Effector CD4-positive, alpha-beta T cell (primary cell): ENCODE measurements at places on chromosomes 6 and 20.

DNA sequence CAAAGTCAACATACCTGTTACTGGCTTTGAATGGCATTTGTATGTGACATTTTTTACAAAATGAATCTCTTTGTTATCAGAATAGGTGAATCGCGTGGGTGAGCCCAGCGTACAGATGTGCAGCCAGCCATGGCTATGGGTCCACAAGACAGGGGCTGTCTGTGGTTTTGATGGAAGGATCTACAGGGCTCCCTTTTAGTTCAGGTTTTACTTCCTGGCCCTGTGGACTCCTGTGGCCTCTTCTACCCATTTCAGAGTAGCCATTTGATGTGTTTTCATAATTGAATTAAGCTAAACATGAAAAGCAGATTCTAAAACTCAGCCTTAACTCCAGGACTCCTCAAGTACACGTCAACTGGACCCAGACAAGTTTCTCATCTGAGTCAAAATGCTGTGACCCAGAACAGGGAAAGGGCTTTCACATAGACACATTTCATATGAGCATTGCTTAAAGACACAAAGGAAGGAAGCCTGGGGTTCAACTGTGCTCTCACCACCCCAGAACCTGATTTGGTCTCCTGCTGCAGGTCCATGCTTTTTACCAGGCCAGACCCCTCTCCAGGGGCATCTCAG, 105.3 kb upstream of the NAA20 start:
- no peak for DNase-seq

DNA sequence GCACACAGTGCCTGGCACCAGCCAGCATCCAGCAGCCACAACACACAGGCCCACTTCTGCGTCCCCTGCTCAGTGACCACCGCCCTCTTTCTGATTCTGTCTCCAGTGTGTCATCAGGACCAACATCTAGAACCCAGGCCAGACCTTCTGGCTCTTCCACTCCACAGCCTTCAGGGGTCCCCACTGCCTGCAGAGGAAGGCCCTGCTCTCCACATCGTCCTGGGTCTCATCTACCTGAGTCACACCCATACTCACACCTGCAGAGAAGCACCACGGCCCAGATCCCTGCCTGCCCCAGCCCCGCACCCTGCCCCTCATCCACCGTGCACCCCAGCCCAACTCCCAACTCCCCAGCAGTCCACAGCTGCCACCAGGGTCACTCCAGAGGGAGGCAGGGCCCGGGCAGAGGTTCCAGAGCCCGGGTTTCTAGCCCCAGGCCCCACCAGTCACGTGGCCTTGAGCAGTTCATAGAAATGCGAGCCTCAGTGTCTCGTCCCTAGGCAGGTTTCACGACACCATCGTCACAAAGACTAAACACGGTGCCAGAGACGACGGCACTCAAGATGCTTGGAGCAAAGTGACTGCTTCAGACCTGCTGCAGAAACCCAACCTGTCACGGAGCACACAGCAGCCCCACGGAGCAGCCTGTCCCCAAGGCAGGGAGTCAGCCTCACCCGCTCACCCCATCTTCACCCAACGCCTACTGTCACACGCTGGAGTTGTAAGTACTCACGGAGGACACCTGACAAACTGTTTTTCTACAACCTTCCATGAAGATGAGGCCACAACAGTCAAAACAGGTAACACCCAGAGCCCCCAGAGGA, 16.1 kb downstream of the TAF4 start:
- no peak for DNase-seq

DNA sequence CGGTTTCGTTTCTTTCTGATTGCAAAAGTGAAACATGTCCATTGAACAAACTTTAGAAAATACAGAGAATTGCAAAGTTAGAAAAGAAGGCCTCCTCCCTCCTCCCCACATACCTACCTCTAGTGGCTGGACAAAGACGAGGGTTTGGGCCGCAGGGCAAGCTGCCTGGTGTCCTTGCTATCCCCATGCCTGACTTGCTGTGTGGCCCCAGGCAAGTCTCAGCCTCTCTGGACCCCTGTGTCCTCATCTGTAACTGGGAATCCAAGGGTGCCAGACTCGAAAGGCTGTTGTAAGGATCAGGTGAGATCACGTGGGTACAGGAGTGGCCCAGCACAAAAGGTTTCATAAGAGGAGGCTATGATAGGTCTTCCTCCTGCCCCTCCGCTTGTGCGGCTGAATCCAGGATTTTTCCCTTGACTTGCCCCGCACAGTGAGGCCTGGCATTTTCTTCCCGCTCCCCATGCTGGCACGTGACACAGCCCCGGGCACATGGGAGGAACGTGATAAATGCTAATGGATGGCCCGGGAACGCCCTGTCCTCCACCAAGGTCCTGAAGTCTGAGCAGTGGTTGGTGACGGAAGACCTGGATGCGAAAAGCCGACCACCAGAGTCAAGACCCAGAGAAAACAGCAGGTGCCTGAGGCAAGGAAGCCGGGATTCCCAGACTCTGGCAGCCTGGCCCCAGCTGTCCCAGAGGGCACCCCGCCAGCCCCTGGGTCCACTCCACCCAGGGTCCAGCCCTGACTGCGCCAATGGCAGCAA, 55.8 kb downstream of the UBE2V1 start:
- no peak for DNase-seq

GRCh38 chr6:83893024-83893423, 33.5 kb downstream of the CYB5R4 start:
- no peak for DNase-seq

GRCh38 chr6:104580452-104580851, 279.3 kb downstream of the HACE1 start:
- no peak for DNase-seq

GRCh38 chr6:80179695-80180094, 73.2 kb downstream of the BCKDHB start:
- no peak for DNase-seq

DNA sequence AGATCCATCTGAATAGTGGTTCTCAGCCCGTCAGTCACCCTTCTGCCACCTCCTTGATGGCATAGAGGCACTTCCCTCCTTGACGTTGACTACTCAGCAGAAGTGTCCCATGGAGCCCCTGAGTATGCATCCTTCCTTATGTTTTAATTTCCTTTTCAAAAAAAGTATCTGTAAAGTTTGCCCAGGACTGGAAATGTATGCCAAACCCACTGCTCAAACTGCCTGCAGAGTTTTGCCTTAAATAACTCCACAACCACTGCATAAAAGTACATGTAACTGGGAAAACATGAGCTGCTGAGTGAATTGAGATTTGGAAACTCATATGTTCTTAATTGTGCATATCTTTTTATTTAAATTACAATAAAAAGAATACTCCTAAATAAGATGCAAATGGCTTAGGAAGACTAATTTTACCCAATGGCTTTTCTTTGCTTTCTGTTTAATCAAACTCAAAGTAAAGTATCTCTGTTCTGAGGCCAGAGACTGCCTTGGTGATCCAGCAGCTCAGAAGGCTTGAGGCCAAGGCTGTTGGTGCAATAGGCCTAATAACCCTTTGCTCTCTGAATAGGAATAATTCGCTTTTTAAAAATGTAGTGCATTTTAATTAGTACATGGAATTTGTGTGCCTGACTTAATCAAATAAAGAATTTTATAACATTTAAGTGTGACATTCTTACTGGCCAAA, 90.4 kb downstream of the FNDC1 start:
- no peak for DNase-seq

DNA sequence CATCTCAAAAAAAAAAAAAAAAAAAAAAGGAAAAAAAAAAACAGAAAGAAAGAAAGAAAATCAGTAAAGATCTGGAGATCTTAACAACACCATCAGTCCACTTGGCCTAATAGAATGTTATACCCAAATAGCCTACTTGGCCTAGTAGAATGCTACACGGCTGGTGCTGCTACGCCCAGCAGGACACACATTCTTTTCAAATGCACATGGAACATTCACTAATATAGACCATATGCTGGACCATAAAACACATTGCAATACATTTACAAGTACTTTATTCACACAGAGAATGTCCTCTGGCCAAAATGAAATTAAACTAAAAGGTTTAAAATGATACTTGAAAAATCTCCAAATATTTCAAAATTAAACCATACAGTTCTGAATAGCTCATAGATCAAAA, 80.0 kb upstream of the TNFAIP3 start:
- DNase-seq: no peak

DNA sequence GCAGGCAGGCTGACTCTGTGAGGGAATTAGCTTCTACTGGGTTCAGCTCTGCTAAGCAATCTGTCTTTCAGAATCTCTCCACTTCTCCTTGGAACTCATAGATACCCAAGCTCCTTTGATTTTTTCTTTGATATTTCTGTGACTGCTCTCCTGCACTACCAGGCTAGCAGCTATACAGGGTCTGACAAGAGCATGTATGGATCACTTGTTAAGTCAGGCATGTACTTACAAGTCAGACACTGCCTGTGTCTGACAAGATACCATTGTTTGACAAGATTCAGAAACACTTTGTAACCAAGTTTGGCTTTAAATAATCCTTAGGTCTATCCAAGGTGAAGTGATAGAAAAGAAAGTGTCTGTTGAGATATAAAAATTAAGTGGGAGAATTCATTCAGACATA, 79.5 kb downstream of the SESN1 start:
- DNase-seq: no peak

- DNase-seq: no peak
Observed at GRCh38 chr6:39906318-39906761, 27.9 kb downstream of the MOCS1 start.

DNA sequence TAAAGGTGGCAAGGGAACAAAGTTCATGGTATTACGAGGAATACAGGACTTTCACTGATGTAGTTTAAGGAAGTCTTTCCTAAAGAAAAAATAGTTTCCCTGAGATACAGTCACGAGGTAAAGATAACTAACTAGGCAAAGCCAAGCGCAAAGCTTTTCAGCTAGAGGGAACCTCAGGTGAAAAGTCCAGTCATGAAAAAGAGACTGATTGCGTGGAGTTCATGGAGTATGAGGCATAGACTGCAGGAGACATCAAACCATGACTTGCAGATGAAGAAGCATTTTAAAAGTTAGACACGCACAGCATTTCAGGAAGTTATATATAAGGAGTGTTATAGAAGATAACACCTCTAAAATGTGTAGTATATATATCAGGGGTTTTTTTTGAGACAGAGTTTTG, 205.6 kb upstream of the ZNF184 start:
- no peak for DNase-seq

DNA sequence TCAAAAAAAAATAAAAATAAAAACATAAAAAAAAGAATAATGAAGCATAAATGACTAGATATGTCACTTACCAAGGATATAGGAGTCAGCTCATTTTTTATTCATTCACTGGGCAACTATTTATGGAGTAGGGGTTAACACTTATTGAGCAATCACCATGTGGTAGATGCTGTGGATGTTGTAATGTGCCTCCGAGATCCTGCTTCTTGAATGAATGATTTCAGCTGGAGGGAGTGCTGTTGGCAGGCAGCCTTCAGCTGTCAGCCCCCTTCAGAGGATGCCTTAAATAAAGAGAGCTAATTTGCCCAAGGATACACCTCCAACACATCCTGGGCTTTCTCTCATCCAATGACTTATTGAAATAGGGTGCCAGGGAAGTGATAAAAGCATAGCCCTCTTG, 229.5 kb upstream of the DTNBP1 start:
- no peak for DNase-seq

GRCh38 chr6:28281288-28282064, at the start of gene PGBD1:
Gene PGBD1 (plus strand): TSS chr6:28281572. CDS start chr6:28283814, 2,242 bp downstream.
- DNase-seq: peak; percentile 6

DNA sequence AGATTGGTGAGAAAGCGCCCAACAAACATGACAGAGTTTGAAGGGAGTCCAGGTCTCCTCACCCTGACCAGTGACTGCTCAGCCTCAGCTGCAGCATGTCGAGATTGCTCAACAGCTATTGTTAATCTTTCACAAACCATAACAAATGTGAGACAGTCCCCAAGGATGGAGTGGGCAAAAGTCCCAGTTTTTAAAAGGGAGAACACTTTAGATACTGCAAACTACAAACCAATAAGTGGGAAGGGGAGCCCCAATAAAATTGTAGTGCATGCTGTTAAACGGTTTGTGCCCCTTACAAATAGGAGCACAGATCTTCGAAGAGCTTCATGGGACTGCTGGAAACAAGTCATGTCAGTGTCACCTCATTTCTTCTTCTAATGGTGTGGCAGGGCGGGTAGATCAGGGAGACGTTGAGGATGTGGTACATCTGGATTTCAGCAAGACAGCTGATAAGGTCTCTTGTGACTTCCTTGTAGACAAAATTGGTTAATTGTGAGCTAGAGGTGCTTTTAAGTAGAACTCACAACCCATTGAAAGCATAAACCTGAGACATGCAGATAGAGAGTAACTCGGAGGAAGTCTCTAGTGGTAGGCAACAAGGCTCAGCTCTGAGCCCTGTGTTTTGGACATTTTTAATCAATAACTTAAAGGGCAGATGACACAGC, 134.0 kb upstream of the ARMC2 start:
- DNase-seq: no peak

DNA sequence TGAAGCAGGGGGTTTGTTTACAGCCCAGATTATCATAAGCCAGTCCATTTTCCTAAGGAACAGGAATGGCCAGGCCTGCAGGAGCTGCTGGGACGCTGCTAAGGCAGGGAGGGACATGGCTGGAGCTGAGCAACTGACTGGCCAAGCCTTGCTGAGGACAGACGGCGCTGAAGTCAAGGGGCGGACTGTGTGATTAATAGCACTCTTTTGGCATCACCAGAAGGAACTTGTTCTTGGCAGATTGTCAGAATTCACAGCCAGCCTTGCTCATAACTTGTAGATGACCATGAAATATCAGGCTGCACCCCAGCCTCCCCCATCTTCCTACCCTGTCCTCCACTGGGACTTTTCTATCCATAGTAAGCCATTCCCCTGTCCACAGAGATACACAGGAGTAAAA, 218.8 kb upstream of the RNF24 start:
- no peak for DNase-seq

GRCh38 chr6:149545258-149545753, 537 bp downstream of the PPIL4 start:
- DNase-seq: peak; percentile 64

GRCh38 chr6:144338951-144339700, 54.0 kb downstream of the UTRN start:
- DNase-seq: no peak

- DNase-seq: peak; percentile 77
Observed at GRCh38 chr6:26156105-26156849, 69.0 kb downstream of the HFE start.

- DNase-seq: no peak
Observed at GRCh38 chr6:111129013-111129412, 41.7 kb downstream of the SLC16A10 start.

- peak; percentile 29 for DNase-seq
Observed at GRCh38 chr20:46089167-46089416, 670 bp downstream of the NCOA5 start.

DNA sequence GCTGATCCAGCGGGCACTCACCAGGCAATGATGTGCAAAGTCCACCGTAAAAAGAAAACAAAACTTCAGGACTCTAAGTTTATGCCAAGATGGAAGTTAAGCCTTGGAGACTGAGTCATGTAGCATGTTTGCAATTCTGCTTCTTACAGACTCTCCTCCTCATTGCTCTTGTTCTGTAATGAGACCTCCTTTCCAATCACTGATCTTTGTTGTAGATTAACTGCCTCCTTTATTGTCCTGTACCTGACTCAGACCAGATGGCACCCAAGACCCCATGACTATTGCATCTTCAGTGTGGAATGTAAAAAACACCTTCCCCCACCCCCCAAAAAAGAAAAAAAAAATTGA, 11.2 kb downstream of the NEU1 start:
- no peak for DNase-seq
